ENCODE measurements at places on chromosomes 6 and 20. TPM values are rescaled to one million over a fixed set of nuclear protein-coding genes. Genes with fewer than 3 reads are reported as not detected.

CDH22 gene
- 2.4 TPM for total RNA-seq

ECT2L gene
- total RNA-seq, result 0.89 TPM

GCM1 gene
- total RNA-seq, result not detected

HSF2 gene
- 66.3 TPM for total RNA-seq

TXLNB gene
- 7.1 TPM for total RNA-seq

UBD gene
- 0.94 TPM for total RNA-seq

OTOR gene
- 15.7 TPM for total RNA-seq

MTHFD1L gene
- total RNA-seq, result 15.0 TPM

EFCAB8 gene
- total RNA-seq, result 0.22 TPM

ZBTB46 gene
- 13.4 TPM for total RNA-seq

DNA sequence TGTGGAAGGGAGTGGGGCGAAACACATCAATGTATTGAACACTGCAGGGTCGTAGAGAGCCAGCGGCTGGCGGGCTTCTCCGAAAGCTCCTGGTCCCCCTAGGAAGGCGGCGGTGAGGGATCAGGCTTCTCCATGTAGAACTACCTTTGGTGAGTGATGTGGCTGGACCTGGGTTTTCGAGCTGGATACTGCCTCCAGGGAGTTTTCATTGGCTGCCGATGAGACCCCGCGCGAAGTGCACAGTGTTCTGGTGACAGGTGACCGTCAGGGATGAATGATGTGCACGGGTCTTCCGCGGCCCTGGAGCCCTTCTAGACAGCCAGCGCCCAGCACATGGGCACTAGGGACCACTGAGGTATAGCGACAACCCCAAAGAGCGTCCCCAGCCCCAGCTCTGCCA lies 16.4 kb downstream of the ABT1 start:
- no peak for DNase-seq

- no peak for DNase-seq
Measured at GRCh38 chr6:158233214-158233795, 65.2 kb downstream of the GTF2H5 start.

GRCh38 chr20:51600016-51600420 lies 57.5 kb upstream of the NFATC2 start:
- no peak for DNase-seq

DNA sequence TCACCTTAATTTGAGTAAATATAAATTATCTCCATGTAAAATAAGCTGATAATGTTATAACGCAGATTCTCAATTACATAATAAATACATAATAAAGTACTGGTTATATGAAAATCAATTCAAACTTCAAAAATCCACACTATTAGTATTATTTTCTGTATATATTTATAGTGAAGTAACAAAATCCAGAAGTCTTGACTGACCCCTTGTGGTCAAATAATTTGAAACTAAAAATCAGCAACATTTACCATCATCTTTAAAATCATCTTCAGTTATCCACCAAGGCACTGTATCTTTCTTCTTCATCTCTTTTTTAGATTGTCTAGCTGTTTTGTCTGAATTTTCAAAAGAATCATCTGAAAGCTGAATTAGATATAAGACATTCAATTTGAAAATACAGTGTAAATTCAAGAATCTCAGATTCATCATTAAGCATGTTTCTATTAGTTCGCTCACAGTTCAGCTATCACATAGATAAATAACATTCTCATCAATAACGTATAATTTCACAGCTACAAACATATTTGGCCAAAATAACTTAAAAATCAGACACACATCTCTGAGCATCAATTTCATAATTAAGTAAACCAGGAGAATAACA lies 6.5 kb downstream of the CEP162 start:
- peak; percentile 4 for DNase-seq

GRCh38 chr20:19009081-19009688 lies 195.6 kb downstream of the SCP2D1 start:
- DNase-seq, result no peak

DNA sequence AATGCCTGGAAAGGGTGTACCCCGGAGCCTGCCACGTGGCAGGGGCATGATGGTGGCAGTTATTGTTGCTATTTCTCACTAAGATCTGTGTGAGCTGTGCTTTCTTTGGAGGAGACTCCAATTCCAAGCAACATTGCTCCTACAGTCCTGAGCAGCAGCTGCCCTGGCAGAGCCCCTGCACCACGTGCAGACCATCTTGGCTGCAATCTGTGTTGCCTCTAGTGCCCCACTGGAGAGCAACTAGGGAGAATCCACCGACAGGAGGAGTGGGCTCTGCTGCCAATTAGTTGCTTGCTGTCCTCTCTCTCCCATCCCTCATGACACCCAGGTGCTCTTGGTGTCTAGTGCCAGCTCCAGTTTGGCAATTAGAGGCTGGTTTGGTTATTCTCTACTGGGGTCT lies 116.0 kb downstream of the PXDC1 start:
- DNase-seq, result no peak

DNA sequence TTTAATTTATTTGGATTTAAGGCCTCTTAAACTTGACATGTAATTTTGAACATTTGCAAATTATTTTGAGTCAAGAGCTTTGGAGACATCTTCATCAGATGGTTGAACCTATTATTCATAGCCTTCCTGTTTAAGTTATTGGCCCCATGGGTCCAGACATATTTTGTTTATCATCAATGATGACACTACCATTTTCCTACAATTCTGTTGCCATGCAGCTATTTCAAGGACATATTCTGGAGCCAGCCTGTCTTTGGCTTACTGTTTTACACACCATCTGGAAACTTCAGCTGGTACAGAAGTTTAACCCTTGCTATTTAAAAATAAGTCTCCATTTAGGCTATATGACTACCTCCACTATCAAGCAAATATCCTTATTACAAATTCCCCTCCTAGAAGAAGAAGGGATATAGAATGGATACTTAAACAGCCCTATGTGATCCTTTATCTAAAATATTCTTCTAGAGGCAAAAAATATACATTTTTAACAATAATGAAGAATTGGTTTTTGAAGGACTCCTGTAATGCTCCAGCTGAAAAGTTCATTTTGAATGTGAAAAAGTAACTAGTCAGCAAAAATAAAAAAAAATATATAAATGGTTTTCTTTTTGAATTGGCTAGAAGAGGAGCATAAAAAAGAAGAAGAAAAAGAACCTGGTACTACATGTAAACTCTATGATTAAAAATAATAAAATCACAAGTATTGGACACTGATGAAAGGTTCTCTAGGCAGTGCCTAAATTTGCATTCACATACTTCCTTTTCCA lies 544.0 kb upstream of the HS3ST5 start:
- peak; percentile 4 for DNase-seq

GRCh38 chr20:61236713-61237112 lies 15.3 kb upstream of the CDH4 start:
- no peak for DNase-seq

- DNase-seq, result no peak
Measured at GRCh38 chr6:52616059-52616690, 39.3 kb upstream of the TRAM2 start.

DNA sequence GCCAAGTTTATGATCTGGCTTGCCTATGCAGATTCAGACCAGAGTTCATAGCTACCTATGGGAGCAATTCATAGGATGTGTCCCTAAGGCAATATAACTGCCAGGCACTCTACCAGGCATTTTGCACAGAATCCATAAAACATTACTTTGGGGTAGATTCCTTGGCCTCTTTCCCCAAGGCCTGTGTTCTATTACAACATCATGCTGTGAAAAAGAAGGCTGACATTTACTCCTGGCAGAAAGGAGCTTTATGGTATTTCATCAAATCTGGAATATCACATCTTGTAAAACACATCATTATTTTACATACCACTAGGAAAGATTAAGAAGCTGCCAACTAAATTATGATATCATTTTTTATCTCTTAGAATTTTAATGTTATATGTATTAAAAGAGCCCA lies 287.0 kb upstream of the MARCKS start:
- no peak for DNase-seq

DNA sequence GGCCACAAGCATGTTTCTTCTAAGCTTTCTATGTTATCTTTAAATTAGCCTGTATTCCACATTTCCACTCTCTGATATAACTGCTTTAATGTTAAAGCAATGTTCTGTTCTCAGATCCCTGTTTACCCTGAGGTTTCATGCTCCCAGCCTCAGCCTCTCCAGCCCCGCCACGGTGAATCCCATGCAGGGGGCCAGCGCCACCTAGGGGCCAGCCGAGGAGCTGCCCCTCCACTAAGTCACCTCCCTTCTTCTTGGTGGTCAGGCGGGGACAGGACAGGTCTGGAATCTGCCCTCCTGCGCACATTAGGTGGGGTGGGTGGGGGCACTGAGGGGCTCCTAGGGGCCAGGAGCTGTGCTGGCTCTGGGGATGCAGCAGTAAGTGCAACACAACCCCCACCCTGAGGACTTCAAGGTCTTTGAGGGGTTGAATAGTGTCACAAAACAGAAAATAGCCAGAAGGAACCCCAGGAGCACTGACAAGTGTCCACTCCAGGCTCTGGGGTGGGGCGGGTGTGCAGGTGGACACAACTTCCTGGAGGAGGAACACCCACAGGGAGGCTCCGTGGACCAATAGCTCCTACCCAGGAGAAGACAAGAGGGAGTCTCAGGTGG lies 61.6 kb downstream of the RAB44 start:
- DNase-seq, result no peak

DNA sequence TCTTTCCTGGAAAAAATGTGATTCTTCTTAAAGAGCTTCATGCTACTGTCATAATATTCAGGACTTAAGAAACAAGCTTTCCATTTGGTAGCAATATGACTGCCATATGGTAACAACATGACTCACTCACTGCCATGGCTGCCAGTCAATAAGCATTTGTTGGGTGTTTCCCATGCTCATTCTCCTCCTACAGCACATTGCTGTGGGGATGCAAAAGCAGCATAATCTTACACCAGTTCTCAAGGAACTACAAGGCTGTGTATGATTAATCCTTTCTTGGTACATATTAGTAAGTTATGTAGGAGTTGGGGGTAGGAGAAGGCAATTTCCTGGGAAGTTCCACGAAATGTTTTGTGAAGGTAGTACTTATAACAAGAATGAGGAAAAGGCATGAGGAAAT lies 76.7 kb downstream of the CEP162 start:
- DNase-seq, result no peak

DNA sequence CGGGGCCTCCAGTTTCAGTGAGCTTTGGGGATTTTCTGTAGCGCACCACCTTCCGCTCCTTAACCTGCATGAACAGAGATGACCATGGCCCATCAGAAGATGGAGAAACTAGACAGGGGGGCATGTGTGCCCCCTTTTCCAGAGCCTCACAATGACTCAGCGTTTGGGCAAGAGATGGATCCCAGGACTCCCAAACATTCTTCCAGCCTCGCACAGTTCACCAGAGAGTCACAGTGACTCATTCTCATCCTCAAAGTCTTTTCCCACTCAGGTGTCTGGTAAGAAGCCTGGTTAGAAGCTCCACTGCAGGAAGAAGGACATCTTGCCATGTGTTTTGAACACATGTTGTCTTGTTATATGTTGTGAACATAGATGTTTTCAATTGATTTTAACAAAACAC lies 76.2 kb upstream of the FRMD1 start:
- no peak for DNase-seq

- no peak for DNase-seq
Measured at GRCh38 chr6:26382121-26382520, 787 bp upstream of the BTN2A2 start.

- DNase-seq, result no peak
Measured at GRCh38 chr20:588932-589672, 21.0 kb downstream of the TCF15 start.

- DNase-seq, result no peak
Measured at GRCh38 chr6:11814819-11815218, 36.2 kb upstream of the ADTRP start.

DNA sequence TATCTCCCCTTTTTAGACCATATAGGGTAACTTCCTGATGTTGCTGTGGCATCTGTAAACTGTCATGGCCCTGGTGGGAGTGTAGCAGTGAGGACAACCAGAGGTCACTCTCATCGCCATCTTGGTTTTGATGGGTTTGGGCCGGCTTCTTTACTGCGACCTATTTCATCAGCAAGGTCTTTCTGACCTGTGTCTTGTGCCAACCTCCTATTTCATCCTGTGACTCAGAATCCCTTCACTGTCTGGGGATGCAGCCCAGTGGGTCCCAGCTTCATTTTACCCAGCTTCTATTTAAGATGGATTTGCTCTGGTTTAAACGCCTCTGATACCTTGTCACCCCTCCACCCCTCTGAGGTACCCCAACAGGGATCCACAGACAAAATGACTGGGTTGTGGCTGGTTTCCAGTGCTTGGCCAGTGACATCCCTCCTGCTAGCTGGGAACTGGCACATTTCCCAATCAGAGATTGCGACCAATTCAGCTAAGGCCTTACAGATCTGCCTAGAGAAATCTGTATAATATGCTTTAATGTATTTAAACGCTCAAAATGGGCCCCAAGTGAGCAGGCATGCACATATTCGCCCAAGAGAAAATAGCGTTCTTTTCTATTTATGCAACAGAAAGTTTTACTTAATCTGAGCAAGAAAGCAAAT lies 315.6 kb upstream of the QKI start:
- DNase-seq, result peak; percentile 45
